NCI-H524 (cell line): ENCODE measurements at places on chromosomes 7 and 10.

DNA sequence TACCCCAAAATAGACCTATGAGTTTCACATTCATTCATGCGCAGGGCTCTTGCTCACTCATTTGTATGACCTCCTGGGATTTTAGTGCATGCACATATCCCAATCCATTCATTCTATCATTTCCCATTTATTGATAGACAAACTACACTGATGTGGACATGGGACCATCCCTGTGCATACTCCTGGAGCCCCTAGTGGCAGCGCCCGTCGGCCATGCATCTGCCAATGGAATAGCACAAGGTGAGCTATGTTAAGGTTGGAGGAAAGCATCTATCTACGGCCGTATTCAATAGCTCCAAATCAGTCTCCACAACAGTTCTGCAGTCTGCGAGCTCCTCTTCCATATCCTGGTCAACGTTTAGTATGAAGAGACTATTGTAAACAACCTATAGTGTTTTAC lies 31.7 kb upstream of the FIGNL1 start:
- DNase-seq = no peak

DNA sequence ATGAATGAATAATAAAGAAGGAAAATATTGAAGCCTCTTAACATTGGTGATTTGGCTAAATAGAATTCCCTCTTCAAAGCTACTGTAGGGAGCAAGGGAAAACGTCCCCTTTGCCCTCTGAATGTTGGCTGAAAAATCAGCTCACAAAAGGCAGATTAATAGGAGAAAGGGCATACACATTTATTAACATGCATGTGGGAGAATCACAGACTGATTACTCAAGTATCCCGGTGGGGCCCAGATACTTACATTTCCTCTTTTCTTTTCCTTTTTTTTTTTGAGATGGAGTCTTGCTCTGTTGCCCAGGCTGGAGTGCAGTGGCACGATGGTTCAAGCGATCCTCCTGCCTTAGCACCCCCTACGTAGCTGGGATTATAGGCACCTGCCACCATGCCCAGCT lies 68.5 kb downstream of the HK1 start:
- no peak for DNase-seq

DNA sequence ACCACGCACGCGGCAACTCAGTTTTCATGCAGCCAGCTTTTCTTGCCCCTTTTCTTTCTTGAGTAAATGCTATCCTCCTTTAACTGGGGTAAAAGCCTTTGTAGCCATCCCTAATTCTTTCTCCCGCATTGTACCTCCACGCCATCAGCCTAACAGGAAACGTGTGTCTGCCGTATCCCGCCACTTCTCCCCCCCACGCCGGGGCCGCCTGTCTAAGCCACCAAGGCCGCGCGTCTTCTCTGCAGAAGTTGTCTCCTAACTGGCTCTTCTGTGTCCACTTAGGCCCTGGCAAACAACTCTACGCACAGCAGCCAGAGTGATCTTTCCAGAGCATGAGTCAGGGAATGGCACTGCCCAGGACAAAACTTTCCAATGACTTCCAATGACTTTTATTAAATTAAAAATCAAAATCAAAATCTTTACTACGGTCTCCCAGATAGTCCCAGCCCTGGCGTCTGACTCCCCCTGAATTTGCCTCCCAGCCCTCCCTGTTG lies 74.6 kb downstream of the XRCC2 start:
- no peak for DNase-seq

DNA sequence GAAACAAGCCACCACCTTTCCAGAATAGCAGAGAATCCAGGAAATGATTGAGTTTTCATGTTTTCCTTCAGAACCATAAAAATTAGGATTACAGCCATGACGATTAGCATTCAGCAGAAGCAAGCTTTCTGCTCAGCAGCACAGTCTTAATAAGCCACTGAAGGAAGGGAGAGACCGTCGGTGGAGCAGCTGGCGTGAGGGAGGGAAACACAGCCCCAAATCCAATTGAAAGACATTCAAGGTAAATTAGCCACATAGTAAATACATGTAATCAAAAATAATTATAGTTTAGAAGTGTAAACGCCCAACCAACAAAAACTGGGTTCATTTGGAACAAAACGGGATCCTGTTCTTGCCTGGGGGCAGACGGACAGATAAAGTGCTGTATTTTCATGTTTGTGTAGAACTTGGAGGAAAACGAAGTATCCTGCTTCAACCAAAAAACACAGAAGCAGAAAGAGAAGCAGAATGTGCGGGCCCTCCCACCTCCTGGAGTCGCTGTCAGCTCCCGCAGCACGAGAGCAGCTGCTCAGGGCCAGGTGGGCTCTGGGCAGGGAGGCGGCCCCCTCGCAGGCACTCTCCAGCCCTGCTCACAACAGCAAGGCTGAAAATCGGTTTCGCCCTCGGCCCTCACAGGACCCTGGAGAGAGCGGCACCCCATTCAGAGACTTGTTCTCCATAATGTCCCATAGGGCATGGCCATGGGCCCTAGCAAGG lies 84.9 kb downstream of the TCERG1L start:
- no peak for DNase-seq

DNA sequence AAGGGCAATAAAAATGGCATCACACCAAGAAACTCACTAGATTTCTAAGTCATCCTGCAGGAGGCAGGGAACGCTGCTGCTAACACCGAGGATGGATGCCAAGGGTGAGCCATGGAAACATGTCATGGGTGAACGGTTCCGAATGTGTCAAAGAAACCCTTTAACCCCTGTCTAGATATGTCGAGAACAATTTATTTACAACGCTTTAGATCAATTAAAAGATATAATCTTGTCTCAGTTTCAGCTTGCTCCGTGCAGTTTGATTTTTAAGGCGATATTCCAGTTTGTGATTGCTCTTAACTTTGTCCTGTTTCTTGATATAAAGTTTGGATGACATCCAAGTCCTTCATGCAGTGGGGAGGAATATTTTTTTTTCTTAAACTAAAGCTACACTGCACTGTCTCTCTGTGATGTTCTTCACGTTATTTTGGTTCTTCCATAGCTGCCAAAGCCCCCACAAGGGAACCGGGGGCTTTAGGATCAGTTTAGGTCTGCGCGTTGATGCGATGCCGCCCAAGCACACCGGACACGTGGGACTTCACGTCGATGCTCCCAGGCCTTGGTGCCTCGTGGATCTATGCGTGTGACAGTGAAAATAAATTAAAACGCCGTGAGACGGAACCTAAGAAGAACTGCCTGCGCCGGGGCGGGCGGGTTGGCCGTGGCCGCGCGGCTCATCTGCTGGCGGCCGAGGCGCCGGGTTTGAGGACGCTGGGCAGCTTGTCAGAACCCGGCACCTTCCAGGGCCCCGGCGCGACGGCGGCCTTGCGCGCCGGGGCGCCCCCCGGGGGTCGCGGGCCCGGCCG lies 220.3 kb downstream of the PHTF2 start:
- DNase-seq = peak; percentile 41

DNA sequence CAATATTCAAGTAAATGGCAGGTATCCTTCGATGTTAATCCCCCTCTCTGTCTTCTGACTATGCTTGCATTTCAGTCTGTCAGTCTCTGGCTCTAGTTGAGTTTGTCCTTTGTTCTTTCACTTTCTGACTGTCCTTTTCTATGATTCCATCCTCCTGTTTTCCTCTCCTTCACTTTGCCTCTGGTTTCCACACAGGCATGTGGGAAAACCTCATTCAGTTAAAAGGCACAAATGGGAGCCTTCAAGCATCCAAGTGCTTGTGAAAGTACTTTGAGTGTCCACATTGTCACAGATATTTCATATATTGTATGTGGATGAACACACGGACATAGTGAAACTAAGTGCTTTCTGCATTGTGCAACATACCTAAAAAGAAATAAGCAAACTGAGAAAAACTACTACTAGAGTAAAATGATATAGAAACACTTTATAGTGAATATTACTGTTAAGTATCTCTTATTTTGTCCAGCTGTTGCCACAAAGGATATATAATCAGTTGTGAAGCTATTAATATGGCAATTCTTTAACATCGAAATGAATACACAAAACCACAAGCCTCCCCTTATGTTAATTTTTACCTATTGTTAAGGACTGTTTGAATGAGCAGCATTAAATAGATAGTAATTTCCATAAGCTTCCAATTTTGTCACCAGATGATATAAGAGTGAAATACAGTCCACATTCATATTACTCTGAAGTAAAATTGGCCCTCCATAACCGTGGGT lies 71.7 kb downstream of the NRBF2 start:
- DNase-seq = no peak

GRCh38 chr7:102872460-102872859 lies 40.3 kb upstream of the LRRC17 start:
- DNase-seq = no peak

DNA sequence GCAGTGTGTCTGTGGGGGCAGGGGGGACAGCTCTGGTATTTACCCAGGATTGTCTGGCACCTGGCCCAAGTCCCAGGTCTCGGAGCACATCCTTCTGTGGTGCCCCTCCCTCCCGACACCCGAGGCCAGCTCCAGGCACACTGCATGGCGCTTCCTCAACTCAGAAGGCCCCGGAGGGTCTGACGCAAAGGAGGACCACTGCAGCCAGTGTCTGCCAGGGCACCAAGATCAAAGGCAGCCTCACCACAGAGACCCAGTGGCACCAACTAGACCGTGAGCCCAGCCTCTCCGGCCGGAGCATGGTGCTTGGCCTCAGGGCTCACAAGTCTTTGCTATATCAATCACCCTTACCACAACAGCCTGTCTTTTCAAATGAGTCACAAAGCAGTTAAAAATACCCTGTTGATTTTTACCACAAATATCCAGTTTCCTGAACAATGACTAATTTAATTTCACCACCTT lies 99.3 kb upstream of the DDC start:
- DNase-seq = no peak

DNA sequence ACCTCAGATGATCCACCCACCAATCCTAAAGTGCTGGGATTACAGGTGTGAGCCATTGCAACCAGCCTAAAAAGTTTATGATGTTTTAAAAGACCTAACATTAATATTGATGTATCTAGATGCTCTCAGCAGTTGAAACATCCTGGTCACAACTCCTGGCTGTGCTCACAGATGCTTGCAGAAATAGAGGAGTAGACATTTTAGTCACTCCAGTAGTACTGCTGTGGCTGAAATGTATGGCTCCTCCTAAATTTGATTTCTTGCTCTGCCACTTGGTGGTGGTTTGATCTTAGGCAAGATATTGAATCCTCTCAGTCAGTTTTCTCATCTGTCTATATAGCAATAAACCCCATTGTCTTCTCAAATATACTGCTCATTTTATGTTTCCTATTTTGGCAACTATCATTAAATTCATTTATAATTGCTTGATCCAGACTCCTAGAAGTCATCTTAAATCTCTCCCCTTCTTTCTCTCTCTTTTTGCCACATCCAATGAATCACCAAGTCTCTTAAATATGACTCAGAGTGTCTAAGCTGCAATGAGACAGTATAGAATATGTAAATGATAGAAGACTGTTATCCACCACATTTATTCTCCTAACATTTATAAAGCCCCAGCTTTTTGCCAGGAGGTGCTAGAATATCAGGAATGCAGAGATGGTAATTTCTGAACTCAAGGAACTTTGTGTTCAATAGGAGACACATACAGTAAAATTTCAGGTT lies 78.1 kb upstream of the NRBF2 start:
- no peak for DNase-seq

DNA sequence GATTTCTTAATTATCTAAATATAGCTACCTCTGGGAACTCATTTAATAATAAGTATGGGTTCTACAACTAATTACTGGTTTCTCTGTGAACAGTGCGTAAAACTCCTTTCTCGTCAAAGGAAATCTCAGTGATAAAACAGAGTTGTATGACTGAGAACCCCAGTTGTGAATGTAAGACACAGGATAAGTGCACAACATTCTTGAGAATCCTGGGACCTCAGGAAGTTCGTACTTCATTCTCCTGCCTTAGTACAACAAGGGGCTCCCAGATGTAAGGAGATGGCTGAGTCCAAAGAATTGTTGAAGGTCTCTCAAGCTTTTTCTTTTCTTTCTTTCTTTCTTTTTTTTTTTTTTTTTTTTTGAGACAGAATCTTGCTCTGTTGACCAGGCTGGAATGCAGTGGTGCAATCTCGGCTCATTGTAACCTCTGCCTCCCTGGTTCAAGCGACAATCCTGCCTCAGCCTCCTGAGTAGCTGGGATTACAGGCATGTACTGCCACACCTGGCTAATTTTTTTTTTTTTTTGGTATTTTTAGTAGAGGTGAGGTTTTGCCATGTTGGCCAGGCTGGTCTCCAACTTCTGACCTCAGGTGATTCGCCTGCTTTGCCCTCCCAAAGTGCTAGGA lies 12.5 kb downstream of the DENND10 start:
- no peak for DNase-seq

- no peak for DNase-seq
Observed at GRCh38 chr10:57743711-57744110, 524.0 kb downstream of the IPMK start.

DNA sequence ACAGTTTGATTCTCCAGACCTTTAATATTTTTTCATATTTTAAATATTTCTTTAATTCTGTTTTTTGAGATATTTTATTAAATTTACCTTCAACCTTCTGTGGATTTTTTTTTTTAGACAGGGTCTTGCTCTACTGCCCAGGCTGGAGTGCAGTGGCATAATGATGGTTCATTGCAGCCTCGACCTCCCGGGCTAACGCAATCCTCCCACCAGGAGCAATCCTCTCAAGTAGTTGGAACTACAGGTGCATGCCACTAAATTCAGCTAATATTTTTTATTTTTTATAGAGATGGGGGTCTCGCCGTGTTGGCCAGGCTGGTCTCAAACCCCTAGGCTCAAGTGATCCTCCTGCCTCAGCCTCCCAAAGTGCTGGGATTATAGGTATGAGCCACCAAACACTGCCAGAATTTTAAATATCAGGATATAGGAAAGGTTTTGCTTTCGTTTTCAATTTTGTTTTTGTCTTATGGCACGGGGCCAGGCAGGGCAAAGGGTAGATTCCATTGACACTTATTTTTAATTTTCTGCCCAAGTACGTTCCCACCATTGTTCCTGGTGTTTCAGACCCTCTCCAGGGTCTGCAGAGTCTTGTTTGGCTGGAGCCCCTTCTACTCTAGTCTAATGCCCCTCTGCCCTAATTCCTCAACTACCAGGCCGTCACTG lies 1.2 kb downstream of the TACC2 start:
- no peak for DNase-seq

GRCh38 chr10:121525251-121526134 lies 72.8 kb downstream of the FGFR2 start:
- DNase-seq = no peak

DNA sequence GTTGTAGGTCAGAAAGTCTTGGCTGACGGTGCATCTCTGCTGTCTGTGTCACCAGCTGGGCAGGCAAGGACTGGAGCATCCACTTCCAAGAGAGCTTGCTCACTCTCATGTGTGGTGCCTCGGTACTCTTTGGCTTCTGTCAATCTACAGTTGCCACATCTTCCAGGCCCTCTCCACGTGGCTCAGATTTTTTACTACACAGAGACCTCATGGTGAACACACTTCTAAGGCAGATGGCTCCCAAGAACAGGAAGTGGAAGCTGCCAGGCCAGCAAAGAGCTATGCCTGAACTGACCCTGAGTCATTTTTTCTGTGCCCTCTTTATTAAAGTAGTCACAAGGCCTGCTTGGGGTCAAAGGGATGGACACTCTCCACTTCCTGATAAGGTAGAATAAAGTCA lies 351.5 kb upstream of the AUTS2 start:
- DNase-seq = no peak
